Femur (tissue), 1 donor: ENCODE measurements at places on chromosomes 7 and 10.

DNA sequence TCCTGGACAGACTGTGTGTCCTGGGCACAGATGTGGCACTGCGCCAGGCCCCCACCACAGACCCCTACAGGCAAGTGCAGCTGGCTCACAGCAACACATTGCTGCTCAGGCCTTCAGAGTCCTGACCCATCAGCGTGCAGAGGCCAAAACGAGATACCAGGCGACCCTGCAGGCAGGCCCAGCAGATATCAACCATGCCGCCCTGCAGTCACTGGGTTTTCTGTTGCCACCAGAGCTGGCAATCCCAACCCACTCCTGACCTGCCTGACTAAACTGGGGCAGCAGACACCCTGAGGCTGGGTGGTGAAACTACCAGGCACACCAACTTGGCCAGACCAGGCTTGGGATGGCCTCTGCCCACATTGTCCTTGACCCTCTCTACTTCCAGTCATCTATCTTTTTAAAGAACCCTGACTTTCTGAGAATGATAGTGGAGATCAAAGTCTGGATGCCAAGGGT is 20.3 kb downstream of the ZCCHC24 start:
- no peak for DNase-seq

GRCh38 chr7:100169147-100169850 is 882 bp upstream of the GAL3ST4 start:
- no peak for DNase-seq

DNA sequence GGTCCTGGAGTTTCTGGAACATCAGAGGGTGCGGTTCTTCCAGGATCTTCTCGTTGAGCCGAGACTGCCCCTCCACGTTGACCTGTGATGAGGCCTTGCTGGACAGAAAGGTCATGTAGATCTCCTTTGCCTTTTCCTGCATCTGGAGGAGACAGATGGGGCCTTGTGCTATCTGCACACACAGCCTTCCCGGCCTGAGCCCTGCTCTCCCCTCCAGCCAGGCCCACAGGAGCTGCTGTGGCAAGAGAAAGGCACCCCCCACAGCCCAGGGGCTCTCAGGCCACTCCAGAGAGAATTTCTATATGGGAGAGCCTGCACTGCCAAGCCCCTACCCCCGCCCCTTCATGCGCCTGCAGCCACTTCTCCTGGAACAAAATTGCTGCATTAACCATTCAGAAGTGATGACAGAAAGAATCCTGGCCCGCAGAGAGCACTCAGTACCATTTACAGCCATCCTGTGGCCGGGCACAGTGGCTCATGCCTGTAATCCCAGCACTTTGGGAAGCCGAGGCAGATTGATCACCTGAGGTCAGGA is 26.9 kb downstream of the RGS10 start:
- no peak for DNase-seq

DNA sequence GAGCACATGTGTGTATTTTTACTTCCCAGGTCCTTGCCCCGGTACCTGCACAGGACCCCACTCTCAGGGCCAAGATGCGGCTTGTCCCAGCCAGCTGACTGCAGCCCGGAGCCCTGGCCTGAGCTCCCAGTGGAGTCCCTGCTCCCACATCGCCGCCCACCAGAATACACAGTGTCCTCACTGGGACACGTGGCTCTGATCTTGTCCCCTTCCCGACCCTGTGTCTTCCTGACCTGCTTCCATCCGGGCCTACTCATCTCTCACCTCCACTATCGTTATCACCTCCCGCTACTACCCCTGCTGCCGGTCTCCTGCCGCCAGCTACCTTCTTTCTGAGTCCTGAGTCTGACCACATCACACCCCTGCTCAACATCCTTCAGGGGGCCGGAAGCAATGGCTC is 146.3 kb upstream of the CHST15 start:
- DNase-seq = no peak

- no peak for DNase-seq
Measured at GRCh38 chr7:116161728-116162127, 48.6 kb upstream of the TES start.

DNA sequence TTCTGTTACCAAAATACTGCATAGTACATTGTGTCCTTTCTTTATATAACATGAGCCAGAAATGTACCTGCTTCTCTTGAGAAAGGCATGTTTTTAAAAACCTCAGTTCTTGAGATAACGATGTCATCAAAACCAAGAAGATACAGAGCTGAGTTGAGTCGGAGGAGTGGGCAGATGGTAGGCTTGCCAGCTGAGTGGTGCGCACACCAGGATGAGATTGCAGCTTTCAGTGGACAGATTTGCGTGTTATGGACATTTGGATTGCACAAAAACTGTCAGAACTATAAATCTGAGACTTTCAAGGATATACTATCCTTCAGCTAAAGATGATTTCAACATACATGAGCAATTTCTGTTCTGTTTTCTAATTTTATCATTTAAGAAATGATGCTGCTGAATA is 25.0 kb downstream of the PRKAR2B start:
- DNase-seq = no peak

DNA sequence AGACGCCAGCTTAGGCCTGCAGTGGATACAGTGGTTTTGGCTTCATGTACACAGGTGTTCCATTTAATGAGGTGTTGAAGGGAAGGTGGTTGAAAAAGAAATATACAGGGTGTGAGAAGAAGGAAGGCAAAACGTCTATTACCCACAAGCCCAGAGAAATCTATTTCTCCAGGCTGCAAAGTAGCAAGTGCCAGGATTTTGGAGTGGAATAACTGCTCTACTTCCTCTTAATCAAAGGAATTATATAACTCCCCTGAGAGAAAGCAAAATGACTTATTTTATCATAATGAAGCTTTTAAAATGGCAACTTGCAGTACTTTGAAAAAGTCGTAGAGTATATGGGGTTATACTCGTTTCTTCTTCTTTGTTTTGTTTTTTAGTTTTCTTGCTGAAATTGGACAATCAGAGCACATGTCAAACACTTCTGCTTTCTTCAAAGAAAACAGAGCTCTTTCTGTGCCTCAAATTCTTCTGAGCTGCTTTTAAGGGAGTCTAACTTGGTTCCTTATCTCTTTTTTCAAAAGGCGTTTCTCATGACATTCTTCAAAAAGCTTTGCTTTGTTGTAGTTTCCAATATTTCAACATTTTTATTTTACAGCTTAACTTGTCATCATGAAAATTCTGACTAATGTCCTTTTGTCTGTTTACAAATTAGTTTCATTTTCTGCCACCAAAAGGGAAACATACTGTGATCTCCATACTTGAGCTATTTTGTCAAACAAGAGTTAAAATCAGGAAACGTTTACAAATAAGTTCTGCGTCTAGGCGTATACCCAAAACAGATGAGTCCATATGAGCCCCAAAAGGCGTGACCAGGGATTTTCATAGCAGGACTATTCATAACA is 289.7 kb downstream of the FRMD4A start:
- no peak for DNase-seq

GRCh38 chr10:1824928-1825327 is 87.6 kb upstream of the ADARB2 start:
- DNase-seq = peak; percentile 19

DNA sequence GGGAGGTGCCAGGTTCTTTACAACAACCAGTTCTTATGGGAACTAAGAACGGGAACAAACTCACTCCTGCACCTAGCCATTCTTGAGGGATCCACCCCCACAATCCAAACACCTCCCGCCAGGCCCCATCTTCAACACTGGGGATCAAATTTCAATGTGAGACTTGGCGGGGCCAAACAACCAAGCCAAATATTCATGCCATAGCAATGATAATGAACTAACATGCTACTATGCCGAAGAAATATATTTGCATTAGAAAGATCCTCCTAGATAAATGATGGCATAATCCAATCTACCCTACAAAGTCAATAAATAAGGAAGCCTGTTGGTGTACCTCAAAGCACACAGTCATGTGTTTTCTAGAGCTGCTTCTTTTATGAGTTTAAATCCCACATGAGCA is 57.6 kb downstream of the CCDC71L start:
- no peak for DNase-seq

GRCh38 chr7:95951997-95952795 is 179.8 kb downstream of the DYNC1I1 start:
- no peak for DNase-seq

GRCh38 chr10:74289188-74289587 is 138.2 kb downstream of the ADK start:
- no peak for DNase-seq

GRCh38 chr7:41809529-41809939 is 106.6 kb upstream of the INHBA start:
- no peak for DNase-seq

GRCh38 chr7:55249332-55249731 is 115.8 kb upstream of the LANCL2 start:
- DNase-seq = no peak

DNA sequence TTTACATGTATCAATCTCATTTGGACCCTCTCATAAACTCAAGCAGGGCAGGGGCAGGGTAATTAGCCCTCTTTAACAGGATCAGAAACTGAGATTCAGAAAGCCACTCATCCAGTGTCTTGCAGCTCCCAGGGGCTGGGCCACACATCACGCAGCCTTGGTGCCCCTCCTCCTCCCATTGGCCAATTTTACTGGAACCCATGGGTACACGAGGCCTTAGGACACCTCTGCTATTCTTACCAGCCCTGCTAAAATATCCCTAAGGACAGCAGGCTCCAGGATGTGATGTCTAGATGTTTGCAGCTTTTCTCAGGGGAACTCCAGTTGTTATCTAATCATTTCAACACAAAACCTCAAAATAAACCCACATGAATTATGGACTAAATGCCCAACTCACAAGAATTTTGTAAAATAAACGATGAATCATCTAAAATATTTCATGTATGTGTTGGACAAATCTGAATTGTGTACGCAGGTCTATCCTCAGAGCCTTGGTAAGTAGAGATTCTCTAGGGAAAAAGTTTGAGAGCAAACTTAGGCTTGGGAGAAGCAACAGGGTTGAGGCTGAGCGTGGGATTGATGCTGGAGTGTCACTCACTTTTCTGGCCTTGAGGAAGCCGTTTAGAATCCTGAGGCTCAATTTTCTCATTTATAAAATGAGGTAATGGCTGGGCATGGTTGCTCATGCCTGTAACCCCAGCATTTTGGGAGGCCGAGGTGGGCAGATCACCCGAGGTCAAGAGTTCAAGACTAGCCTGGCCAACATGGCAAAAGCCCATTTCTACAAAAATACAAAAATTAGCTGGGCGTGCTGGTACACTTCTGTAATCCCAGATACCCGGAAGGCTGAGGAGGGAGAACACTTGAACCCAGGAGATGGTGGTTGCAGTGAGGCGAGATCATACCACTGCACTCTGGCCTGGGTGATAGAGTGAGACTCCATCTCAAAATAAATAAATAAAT is 69.7 kb upstream of the TNS3 start:
- DNase-seq = no peak

DNA sequence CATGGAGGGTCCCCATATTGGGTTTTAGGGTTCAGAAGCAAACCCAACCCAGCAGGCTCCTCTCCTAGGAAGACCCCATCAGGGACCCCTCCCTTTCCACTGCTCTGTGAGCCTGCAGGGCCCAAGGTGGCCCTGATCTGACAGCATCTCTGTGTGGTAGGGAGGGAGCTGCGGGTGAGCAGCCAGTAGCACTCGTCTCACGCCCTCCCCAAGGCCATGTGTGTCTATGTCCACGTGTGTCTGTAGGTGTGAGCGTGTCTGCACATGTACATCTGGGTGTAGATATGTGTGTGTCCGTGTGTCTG is 103.5 kb upstream of the FAM20C start:
- no peak for DNase-seq

DNA sequence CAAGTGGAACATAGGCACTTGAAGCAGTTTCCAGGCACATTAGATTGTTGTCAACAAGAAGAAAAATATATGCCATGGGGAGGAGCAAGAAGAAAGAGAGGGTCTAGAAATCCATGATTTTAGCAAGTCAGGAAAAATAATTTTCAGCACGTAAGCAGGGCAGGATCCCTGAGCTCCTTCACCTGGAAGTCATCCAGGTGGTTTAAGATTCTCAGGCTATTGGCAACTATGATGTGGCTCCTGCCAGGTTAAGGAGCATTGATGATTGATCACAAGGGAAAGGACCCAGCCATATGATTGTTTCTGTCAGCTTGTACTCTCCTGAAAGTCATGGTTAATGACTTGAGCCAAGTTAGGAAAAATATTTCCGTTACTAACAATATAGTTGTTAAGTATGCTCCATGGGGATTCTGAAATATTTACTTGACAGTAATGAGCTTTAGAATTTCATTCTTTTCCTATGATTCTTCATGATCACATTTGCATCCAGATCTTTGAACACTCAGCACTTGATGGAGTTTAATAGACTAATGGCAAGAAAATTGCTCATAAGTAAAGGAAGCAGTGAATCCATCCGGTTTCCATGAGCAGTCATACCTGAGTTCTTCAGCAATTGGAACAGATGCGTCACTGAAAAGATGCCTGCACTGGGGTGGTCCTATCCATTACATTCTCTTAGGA is 209.1 kb downstream of the BICC1 start:
- peak; percentile 68 for DNase-seq

DNA sequence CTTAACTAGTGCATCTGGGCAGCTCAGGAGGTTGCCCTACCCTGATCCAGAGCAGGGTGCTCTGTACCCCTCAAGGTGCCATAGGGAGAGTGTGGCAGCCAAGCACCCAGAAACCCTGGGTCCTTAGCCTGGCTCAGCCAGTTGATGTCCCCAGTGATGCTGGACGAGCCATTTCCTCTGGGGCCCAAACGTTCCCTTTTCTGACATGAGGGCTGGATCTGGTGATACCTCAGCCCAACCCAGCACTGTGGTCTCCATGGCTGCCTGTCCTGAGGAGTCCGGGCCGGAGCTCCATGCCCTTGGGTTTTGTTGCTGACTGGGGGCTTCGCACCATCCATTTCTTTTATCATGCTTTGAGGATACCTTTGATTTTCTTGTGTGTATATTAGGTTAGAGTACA is 87.9 kb upstream of the IKZF1 start:
- DNase-seq = no peak

DNA sequence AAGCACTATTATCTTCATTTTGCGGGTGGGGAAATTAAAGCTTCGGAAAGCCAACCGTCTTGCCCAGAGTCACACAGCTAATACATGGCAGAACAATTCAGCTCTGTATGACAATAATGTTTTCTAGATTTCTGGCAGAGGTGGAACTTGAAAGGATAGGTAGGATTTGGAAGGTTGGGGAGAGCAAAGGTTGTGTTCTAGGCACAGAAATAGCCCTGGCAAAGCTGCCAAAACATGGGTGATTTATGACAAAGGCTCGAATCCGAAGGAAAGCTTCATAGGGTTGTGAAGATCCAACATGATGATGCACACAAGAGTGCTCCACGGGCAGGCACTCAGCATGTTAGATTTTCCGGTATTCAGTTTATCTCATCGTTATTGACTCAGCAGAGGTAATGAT is 19.2 kb downstream of the PDCD11 start:
- no peak for DNase-seq

GRCh38 chr7:75948179-75948578 is 33.2 kb downstream of the POR start:
- no peak for DNase-seq

- no peak for DNase-seq
Measured at GRCh38 chr10:18681971-18682411, 22.8 kb downstream of the ARL5B start.

DNA sequence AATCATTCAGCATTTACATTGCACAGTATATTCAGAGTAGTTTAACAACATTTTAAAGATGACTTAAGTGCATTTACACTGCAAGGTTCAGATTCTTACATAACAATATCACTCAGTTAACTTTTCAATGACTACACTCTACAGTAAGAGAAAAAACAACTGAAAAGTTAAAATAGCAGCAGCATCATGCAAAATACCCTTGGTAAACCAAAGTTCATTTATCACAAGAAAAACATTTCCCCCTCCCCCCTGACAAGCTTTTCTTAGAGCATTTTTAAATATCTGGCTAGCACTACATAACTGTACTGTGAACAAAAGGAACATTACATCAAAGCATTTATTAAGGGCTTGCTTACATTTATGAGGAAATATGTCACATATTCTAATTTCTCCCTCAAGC is 179.5 kb upstream of the HGF start:
- no peak for DNase-seq
